PC-9 (cell line): ENCODE measurements at places on chromosomes 7 and 10. TPM values are rescaled to one million over a fixed set of nuclear protein-coding genes. Genes with fewer than 3 reads are reported as not detected.

Gene NANOS1
- 5.2 and 7.2 TPM in 2 replicates for total RNA-seq

Gene DIP2C
- 0.83 and 1.1 TPM in 2 replicates for total RNA-seq

Gene AP4M1
- 18.1 and 26.2 TPM in 2 replicates for total RNA-seq

Gene SPDYE8
- total RNA-seq = not detected in 2 replicates

Gene LMTK2
- 33.3 and 37.1 TPM in 2 replicates for total RNA-seq
